WTC11 (cell line): ENCODE measurements at places on chromosomes 1 and 21. TPM values are rescaled to one million over a fixed set of nuclear protein-coding genes. Genes with fewer than 3 reads are reported as not detected.

DNA sequence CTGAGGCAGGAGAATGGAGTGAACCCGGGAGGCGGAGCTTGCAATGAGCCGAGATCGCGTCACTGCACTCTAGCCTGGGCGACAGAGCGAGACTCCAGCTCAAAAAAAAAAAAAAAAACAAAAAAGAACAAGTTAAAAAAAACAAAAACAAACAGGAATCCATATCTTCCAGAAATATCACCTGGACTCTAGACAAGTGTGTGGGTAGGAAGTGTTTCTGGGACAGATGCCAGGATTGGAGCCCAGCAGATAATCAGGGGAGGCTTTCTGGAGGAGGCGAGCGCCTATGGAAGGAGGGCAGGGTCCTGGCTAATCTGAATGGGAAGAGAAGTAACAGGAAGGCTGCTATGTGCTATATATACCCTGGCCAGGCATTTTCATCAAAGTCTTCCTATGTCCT, 43.6 kb upstream of the SYNC start:
- DNase-seq = no peak

DNA sequence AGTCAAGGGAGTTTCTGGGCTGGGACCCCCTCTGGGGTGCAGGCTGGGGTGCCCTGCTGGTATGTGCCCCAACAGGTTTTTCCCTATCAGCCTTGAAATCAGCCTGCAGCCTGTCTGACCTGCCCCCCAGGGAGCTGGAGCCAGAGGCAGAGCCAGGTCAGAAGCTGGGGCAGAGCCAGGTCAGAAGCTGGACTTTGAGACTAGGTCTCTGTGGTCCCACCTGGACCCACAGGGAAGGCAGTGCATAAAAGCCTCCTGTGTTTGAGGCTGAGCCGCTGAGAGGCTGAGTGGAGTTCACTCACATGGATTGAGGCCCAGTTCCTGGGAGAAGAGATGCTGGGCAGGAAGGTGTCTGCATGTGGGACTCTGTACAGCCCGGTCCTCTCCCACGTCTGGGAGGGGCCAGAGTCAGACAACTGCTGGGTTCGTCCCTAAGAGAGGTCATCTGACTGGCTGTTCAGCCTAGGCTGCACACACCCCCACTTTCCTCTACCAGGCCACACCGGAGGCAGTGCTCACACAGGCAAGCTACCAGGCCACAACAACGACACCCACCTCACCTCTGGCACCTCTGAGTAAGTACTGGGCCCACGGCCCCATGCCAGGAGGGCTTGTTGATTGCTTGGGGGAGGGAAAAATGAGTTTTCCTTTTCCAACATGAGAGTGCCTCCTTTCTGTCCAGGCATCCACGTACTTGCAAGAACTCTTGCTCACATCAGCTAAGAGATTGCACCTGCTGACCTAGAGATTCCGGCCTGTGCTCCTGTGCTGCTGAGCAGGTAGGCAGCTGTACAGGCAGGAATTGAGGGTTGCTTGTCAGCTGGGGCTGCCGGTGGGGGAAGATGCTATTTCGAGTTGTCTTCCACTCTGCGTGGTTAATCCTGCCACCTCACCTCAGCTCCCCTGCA, at the start of gene ANXA9:
Gene ANXA9 (plus strand): TSS at position 488 of the 908 bp plus-strand sequence. CDS start 814 bp downstream, outside the sequence.
- peak; percentile 43 for DNase-seq

DNA sequence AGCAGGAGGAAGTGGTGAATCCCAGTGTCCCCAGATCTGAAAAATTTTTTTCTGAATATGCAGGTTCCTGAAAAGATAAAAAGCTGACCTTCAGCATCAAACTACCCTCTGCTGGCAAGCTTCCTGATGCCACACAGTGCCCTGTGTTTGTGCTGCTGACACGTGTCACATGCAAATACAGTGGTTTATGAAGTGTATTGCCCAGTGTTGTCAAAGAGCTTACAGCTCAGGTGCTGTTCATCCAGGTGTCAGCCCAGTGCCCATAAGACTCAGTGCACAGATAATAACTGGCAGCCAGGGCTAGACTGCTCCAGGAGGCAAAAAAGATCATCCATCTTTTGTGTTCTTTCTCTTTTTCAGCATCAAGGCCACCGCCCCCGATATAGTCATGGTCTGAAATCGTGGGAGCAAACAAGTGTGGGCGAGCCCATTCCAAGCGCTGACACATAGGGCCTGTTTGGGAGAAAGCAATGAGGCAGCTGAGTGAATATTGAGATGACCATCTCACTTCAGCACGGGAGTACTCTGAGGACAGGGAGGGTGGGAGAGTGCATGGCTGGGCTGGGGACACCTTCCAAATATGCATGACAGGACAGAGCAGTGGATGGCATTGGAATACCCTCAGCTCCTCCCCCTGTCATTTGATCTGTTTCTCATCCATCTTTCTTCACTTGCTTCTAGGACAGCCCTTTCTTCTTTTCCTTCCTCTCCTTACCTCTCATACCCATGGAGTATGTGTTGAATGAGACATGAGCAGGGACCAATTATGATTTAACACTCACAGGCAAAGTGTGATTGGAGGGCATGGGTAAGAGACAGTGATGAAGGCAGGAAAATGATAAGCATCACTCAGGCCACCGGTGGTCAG, 6.4 kb upstream of the KCNK1 start:
- DNase-seq = no peak

- DNase-seq = no peak
Measured at GRCh38 chr1:212458817-212459216, 26.1 kb downstream of the NENF start.

GRCh38 chr1:179169616-179170467, 59.6 kb downstream of the ABL2 start:
- no peak for DNase-seq

DNA sequence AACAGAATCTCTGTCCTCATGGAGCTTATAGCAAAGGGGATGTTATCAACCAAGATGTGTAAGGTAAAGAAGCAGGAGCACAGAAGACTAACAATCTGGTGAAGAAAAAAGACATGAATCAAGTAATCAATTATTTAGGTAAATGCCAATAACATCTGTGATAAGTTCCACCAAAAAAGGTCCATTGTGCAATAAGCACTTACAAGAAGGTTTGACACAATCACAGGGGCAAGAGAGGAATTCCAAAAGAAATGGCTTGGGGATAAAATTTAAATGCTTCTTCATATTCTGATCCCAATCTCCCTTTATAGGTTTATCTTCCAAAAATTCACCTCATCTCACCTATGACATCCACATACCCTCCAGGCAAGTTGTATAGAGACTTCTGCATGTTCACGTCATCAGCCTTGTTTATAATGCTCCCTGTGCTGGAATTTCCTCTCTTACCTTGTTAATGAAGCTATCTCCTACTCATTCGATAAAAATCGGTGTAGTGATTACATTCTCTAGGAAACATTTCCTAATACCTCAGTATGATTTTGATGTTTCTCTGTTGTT, 53.6 kb upstream of the DPT start:
- no peak for DNase-seq

DNA sequence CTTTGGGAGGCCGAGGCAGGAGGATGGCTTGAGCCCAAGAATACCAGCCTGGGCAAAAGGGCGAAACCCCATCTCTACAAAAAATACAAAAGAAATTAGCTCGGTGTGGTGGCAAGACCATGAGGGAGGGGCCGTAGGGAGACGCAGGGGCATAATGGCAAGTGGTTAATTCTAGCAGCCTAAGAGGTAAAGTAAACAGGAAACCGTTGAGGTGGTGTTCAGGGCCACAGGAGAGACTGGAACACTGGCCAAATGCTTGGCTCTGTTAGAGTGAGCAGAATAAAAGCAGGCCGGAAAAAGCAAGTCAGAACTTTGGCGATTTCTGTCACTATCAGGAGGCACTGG, 89.2 kb downstream of the RIPK4 start:
- DNase-seq = no peak

- no peak for DNase-seq
Measured at GRCh38 chr1:4657244-4657789, 2.9 kb downstream of the AJAP1 start.

GRCh38 chr1:5725406-5725805, 266.8 kb downstream of the NPHP4 start:
- DNase-seq = no peak

DNA sequence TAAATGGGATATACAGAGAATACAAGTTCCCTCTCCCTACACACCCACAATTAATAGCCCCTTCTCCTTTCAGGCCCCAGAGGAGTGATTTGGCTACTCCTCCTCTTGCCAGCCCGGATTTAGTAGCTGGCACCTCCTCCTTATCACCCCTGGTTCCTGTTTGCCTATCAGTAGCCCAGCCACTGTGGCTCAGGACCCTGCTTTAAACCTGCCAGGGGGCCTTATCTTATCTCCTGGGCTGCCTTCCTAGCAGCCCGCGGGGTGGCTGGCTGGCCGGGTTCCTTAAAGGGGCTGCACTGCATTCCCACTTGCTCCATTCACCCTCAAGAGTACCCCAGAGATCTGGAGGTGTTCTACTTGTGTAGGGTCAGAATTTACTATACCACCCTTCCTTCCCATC, 70.4 kb downstream of the PLEKHA6 start:
- DNase-seq = no peak

DNA sequence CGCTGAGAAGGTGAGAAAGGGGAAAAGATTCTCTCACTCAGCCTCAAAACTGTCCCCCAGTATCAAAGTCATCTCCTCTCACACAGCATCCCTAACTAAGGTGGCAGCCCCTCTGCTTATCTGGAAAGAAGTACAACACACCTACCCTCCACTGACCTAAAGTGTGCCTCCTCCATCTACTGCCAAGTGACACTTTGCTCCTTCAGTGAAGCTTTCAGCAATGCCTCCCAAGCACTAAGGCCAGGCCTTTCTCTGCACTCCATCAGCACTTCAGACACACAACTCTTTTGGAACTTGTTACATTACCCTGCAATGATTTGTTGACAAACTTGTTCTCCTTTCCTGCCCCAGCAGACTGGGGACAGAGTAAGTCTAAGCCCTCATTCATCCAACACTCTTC, 1.4 kb downstream of the SH3BP5L start:
- no peak for DNase-seq

Gene SOD1
- 181 to 206 TPM (median 201 TPM) in 3 replicates for total RNA-seq

Gene HMGCS2
- total RNA-seq = 0.24 to 0.69 TPM (median 0.41 TPM) in 3 replicates

Gene CYYR1
- 25.3 to 29.3 TPM (median 28.6 TPM) in 3 replicates for total RNA-seq

Gene HEYL
- total RNA-seq = 2.3 to 3.6 TPM (median 3.2 TPM) in 3 replicates

Gene ZFP69
- 3.2 to 3.9 TPM (median 3.6 TPM) in 3 replicates for total RNA-seq
